ENCODE measurements at places on chromosomes 5 and 9.

DNA sequence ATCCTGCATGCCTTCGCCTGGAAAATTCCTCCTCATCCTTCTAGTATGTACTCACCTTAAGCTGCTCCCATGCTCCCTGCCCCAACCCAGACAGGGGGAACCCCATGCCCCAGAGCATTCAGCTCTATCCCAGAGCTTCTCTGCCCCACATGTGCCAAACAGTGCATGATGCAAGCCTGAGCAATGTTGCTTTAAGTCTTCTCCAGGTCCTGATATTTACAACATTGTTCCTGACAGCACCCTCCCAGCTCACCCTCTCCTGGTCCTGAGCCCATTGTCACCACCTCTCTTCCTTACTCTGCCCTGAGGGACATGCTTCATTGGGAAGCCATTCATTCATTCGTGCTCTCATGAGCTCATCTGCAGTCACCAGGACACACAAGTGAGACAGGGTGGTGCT is 23.4 kb upstream of the BARX1 start:
- no peak for DNase-seq

GRCh38 chr5:1704266-1704665 is 95.4 kb downstream of the MRPL36 start:
- DNase-seq = no peak

DNA sequence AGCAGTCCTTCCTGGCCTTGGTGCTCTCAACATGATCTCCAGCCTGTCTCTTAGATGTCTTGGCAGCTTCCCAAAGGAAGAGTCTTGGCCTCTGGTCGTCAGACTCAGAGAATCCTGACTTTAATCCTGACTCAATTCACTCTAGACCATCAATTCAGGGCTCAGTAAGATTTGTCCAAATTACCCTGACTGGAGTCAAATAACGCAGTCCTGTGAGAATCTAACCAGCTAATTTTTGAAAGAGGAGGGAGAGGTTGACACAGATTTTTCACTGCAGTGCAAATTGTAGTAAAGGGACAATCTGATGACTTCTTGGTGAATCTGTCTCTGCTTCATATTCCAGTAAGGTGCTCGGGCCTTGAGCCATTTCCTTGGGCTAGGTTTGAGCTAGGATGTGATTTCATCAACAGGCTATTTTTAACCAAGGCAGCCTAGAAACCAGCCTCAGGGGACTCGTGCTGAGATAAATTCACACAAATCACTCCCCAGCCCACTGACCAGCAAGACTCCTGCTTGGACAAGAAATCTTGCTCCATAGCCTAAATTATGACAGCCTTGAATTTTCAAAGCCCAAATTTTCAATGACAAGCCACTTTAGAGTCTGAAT is 257.4 kb downstream of the ENC1 start:
- no peak for DNase-seq

- DNase-seq = no peak
Measured at GRCh38 chr5:120372899-120373298, 91.2 kb upstream of the PRR16 start.

- no peak for DNase-seq
Measured at GRCh38 chr5:82360022-82360421, 81.9 kb upstream of the RPS23 start.

- no peak for DNase-seq
Measured at GRCh38 chr5:105639511-105639910, 2031.2 kb downstream of the EFNA5 start.

DNA sequence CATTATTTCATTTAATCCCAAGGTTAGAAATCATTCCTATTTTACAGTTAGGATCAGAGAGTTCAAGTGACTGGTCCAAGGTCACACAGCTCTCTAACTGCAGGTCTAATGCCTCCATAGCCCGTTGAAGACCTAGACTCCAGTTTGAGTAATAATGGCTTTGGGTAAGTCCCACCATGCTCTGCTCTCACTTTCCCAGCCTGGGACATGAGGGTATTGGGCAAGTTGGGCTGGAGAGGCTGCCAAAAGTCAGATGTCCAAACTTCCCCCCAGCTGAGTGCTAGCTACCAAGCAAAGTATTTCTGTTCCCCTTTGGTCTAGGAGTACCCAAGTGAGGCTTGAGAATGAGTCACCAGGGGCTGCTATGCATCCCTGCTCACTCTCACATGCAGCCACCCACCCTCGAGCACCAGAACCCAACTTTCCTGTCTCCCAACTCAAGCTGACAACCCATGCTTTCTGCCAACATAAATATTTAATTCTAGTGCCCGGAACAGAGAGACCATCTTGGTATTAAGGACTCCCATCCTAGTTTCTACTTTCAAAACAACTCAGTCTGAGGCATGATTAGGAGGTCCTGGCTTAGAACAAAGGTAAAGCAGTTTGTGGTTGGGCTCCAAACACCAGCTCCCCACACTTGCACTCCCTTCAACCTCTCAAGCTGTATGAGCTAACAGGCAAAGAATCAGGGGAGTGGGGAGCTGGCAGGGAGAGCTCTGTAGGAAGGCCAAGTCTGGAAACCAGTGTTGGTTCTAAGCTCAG is 236.5 kb upstream of the TRIM32 start:
- no peak for DNase-seq

- DNase-seq = no peak
Measured at GRCh38 chr5:31553863-31554262, 21.8 kb downstream of the C5orf22 start.

DNA sequence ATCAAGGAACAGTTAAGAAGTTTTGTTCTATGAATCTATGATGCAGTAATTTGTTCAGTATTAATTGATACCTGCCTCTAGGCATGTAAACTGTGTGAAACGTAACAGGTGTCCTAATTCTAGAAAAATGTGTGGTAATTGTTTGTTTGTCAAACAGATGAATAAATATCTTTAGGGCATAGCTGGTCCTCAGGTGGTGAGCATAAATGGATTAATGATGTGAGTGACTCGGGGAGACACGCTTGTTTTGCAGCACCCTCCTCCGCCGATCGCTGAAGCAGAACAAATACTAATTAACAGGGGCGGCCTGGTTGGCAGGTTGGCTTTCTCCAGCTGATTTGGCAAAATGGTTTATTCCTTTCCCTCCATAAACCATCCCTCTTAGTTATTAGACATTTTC is 88.8 kb downstream of the TLE4 start:
- DNase-seq = no peak

GRCh38 chr5:174172152-174172551 is 126.6 kb downstream of the NSG2 start:
- no peak for DNase-seq

DNA sequence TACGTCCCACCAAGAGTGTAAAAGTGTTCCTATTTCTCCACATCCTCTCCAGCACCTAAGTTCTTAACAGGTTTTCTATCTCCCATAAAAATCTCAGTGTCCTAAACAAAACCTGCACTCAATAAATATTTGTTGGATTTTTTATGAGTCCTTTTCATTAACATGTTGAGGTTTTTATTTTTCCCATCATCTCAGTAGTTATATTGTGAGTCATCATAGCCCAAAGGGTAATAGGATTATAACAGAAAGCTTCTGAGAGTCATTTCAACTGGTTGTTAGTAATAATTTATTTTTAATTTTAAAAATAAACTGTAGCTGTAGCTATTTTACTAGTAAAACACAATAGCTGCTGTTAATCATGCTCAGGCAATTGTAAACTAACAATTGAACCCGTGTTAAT is 331.6 kb upstream of the SLC30A5 start:
- no peak for DNase-seq

- no peak for DNase-seq
Measured at GRCh38 chr9:92941861-92942260, 5.5 kb upstream of the FGD3 start.

DNA sequence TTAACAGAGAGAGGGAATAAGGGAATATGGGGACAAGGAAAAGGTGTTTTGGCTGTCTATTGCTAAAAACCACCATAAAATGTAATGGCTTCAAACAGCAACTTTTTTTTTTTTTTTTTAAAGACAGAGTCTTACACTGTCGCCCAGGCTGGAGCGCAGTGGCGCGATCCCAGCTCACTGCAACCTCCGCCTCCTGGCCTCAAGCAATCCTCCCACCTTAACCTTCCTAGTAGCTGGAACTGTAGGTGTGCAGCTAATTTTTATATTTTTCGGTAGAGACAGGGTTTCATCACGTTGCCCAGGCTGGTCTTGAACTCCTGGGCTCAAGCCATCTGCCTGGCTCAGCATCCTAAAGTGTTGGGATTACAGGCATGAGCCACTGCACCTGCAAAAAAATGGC is 4.3 kb upstream of the SPATA24 start:
- no peak for DNase-seq

DNA sequence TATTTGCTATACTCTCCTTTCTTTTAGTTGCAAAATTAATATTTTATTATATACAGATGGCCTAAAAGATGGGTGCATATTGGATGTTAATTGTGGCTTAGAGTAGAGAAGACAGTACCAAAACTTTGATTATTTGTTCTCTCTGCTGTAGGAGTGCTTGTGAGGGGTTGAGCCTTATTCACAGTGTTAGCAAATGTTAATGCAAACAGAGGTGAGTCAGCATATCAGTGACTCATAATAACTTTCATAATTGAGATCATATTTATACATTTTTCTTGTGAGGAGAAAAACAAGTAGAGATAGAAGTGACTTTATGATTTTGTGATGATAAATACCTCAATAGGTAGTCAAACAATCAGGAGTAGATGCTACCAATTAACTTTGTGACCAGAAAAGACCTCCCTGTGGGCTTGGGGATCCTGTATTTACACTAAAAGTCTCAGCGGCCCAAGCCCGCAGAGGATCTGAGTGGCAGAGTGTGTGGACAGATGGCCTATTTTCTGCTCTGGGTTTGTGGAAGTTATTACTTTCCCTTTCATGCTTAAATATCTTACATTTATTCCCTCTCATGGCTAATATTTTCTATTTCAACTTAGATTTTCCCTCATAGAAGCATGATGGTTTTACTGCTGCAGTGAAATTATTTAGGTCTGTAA is 226.5 kb downstream of the TAF11L14 start:
- DNase-seq = no peak

GRCh38 chr9:115071176-115071575 is 46.8 kb downstream of the TNC start:
- DNase-seq = no peak

DNA sequence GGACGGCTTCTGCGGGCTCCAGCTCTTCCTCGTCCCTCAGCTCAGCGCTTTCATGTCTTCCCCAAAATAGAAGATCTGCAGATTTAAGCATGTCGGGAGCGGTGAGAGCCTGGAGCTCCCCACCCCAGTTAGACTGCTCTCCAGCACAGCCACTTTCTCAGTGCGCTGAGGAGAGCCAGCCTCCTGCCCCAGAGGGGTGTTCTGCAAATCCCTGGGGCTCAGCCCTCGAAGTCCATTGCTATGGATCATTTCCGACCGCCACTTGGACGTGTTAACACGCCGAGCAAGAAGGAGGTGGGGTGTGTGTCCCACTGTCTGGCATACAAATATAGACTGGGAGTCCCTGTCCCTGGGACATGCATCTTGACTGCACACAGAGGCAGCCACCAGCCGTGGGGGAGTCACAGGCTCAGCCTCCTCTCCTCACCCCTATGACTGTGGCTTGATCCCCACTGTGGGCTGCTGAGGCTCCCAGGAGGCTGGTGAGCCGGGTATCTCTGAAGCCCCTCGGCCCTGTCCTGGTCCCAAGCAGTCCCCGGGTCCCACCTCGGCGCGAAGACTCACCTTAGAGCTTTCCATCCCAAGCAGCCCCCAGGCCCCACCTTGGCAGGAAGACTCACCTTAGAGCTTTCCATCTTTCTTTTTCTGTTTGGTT is 30.0 kb upstream of the RNF130 start:
- no peak for DNase-seq

- DNase-seq = no peak
Measured at GRCh38 chr5:136166909-136167308, 26.1 kb downstream of the SMIM32 start.

GRCh38 chr5:57189515-57189914 is 15.7 kb downstream of the GPBP1 start:
- DNase-seq = no peak

- DNase-seq = no peak
Measured at GRCh38 chr5:139415221-139415861, 11.5 kb upstream of the SPATA24 start.

DNA sequence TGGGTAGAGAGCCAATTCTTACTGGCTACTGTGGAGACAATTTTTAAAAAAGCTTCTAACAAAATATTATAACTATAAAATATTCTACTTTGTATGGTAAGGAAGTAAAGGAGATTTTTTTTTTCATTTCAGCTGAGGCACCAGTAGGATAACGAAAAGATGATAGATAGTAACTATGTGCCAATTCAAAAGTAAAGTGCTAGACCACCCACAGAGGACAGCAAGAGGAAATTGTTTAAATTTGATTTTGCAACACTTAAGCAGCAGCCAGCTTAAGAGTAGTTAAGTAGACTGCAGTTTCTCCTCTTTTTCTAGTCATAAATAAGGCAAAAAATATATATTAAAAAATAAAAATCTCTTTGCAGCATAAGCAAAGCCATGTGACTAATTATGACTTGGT is 1539.3 kb upstream of the ACO1 start:
- no peak for DNase-seq

DNA sequence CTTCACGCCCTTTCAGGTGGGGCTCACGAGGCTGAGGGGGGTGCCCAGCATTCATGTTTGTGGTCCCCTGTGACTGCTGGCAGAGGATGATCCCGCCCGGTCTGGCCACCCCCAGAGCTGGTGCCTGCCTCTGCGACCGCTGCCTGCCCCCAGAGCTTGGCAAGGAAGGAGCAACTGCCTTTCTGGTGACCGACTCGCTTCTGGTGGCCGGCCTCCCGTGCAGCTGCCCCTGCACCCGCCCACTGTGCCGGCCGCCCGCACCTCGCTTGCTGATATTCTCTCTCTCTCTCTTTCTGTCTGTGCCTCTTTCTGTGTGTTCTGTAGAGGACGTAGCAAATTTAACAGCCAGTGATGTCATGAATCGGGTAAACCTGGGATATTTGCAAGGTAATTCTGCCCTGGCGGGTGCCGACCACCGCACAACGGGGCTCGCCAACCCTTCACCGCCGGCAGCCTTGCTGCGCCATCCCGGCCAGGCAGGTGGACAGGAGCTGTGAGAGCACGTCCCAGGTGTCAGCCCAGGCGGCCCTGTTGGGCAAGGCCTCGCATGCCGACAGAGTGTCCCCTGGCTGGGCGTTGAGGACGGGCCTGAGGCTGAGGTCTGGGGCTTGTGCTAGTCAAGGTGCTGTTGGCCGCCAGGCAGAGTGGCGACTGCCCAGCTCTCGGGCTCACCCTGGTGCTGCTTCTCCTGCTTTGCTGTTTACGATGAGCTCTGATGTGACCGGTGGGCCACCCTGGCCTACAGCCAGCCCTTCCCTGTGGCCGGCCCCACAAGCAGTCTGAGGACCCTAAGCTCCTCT is 86.0 kb downstream of the KCNT1 start:
- no peak for DNase-seq

GRCh38 chr9:21789541-21790037 is 12.8 kb upstream of the MTAP start:
- no peak for DNase-seq

DNA sequence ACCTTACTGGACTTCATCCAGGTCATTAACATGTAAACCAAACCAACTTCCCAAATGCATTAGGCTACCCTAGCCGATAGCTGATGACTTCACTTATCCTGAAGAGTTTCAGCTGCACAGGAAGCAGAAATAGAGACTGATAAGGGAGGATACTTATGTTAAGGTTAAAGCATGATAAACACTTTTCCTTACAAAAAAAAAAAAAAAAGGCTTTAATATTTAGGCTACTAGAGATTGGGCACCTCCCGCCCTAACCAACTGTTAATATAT is 1.6 kb upstream of the MEF2C start:
- DNase-seq = no peak

- no peak for DNase-seq
Measured at GRCh38 chr5:134125039-134126015, 10.8 kb downstream of the TCF7 start.

- no peak for DNase-seq
Measured at GRCh38 chr9:77987081-77987656, 44.4 kb downstream of the GNAQ start.

- no peak for DNase-seq
Measured at GRCh38 chr5:55913466-55914413, 62.6 kb downstream of the IL31RA start.
